ENCODE measurements at places on chromosomes 6 and 20.

GRCh38 chr20:35465976-35466375 lies 10.6 kb downstream of the CEP250 start:
- no peak for DNase-seq

GRCh38 chr20:64053841-64054661 lies 4.6 kb upstream of the SOX18 start:
- peak; percentile 44 for DNase-seq

- no peak for DNase-seq
Observed at GRCh38 chr20:20412750-20413149, 44.8 kb downstream of the INSM1 start.

GRCh38 chr6:32613475-32613874 lies 23.7 kb upstream of the HLA-DQA1 start:
- no peak for DNase-seq

DNA sequence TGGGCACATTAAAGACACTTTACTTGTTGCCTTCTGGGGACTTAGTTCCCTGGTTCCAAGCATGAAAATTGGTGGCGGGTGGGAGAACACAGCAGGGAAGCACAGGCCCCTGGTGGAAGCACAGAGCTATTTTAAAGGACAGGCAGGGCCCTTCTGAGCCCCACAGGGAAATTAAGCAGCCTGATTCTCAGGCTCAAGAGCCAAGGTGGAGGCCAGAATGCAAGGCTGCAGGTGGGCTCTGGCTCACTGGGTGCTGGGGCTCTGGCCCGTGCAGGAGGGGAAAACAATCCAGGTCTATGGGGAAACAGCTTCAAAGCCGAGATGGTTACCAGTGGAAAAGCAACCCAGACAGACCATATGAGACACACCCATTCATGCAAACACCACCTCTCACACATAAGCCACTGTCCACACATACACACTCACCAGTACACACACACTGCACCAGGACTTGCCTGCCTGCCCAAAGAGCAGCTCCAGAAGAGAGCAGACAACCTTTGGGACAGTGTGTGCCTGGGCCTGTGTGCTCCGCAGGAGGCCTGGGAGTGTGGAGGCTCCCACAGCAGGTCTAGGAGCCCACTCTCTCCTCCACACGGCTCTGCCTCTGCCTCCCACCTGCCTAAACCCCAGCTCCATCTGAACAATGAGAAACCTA lies 30.6 kb downstream of the TFEB start:
- DNase-seq, result no peak

DNA sequence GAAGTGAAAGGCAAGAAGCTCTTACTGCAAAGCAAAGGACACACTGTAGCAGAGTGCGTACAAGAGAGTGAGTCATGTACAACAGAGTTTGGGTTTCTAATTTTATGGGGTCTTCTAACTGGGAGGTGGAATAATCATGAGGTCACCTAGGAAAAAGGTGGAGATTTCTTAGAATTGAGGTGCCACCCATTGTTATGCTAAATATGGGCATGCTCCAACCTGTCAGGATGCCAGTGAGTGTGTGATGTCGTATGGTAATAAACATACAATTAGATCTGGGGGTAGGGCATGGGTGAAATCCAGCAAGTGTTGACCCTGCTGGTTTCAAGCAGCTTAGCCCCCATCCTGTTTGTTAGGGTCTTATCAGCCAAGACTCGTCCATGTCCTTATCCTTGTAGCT lies 46.6 kb downstream of the OR2B6 start:
- no peak for DNase-seq

GRCh38 chr20:45672765-45673164 lies 2.7 kb upstream of the WFDC11 start:
- no peak for DNase-seq

GRCh38 chr20:20192366-20192765 lies 140.0 kb downstream of the CFAP61 start:
- no peak for DNase-seq

GRCh38 chr20:61765871-61766654 lies 299.6 kb downstream of the TAF4 start:
- no peak for DNase-seq
